ENCODE measurements at places on chromosomes 2 and 18. TPM values are rescaled to one million over a fixed set of nuclear protein-coding genes. Genes with fewer than 3 reads are reported as not detected.

The NT5C1B gene
- total RNA-seq, result not detected

The PTMA gene
- total RNA-seq, result 1,602 TPM

The OTOS gene
- not detected for total RNA-seq

The FASTKD2 gene
- 33.4 TPM for total RNA-seq

The TWIST2 gene
- total RNA-seq, result 18.6 TPM

The ADAM17 gene
- total RNA-seq, result 26.5 TPM

The ZNF142 gene
- 18.9 TPM for total RNA-seq

The WDR33 gene
- 24.4 TPM for total RNA-seq

All from A549 treated with CpdA at 1 μM for 4 hours (cell line).